Activated CD8-positive, alpha-beta T cell treated with anti-CD3 and anti-CD28 coated beads for 36 hours (primary cell): ENCODE measurements at places on chromosomes 4 and X. TPM values are rescaled to one million over a fixed set of nuclear protein-coding genes. Genes with fewer than 3 reads are reported as not detected.
A peak's percentile ranks its signal among the peaks of the same experiment; 100 is the strongest.

NDST3 gene
- not detected for total RNA-seq

CFI gene
- not detected for total RNA-seq

ARHGEF38 gene
- total RNA-seq: not detected

SH3RF1 gene
- total RNA-seq: 0.34 TPM

SGMS2 gene
- 0.14 TPM for total RNA-seq

FATE1 gene
- total RNA-seq: not detected

SLITRK4 gene
- not detected for total RNA-seq

IQCM gene
- total RNA-seq: not detected

SPOCK3 gene
- total RNA-seq: not detected

GASK1B gene
- total RNA-seq: not detected

CLDN22 gene
- not detected for total RNA-seq

DNA sequence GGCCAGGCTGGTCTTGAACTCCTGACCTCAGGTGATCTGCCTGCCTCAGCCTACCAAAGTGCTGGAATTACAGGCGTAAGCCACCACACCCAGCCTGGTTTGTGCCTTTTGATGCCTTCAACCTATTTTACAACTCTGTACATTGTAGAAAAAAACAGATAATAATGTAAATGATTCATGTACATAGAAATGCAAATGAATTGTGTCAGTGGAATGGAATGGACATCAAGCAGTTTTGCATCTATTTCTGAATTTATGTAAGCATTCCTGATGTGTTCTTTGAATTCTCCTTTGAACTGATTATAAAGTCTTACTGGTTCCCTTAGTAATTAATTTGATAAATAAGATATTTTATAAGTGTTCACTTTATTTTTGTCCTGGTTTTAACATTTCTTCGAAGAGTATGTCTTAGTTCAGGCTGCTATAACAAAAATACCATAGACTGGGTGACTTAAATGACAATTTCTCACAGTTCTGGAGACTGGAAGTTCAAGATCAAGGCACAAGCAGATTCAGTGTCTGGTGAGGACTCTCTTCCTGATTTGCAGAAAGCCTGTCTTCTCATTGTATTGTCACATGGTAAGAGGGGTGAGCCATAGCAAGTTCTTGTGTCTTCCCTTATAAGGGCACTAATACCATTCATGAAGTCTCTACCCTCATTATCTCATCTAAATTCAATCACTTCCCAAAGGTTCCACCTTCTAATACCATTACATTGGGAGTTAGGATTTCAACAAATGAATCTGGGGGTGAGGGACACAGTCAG lies 162.2 kb upstream of the S100G start:
- no peak overlapping the region for H3K4me3 ChIP-seq
- H3K4me1 ChIP-seq: peaks cover 17% of the 10 kb centered on the region
- no peaks in the 10 kb centered on the region for H3K36me3 ChIP-seq
- H3K27me3 ChIP-seq: no peaks in the 10 kb centered on the region
- H3K27ac ChIP-seq: no peak overlapping the region

DNA sequence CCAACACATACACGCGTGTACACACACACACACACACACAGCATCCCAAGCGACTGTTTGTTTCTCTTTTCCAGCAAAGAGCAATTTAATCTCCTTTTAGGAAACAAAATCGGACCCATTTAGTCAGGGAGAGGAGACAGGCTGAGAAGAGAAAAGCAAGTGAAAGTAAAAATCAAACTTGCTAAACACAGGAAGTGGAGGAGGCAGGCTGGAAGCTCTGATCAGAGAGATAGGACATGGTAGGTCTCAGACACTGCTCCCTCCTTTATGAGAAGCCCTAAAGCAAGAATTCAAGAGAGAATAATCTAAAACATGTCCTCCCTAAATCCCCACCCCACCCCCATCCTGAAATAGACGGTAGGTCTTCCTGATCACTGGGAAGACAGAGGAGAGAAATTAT lies 62.3 kb downstream of the GPC3 start:
- peak overlapping the region; percentile 86 for H3K27ac ChIP-seq
- peak overlapping the region; percentile 61 for H3K4me3 ChIP-seq
- H3K4me1 ChIP-seq: peaks cover 12% of the 10 kb centered on the region
- no peaks in the 10 kb centered on the region for H3K27me3 ChIP-seq
- no peaks in the 10 kb centered on the region for H3K36me3 ChIP-seq
- DNase-seq: peak; percentile 16

- H3K4me3 ChIP-seq: no peak overlapping the region
- no peaks in the 10 kb centered on the region for H3K36me3 ChIP-seq
- H3K27me3 ChIP-seq: no peaks in the 10 kb centered on the region
- H3K27ac ChIP-seq: no peak overlapping the region
Observed at GRCh38 chr4:20172070-20172760, 79.5 kb upstream of the SLIT2 start.

DNA sequence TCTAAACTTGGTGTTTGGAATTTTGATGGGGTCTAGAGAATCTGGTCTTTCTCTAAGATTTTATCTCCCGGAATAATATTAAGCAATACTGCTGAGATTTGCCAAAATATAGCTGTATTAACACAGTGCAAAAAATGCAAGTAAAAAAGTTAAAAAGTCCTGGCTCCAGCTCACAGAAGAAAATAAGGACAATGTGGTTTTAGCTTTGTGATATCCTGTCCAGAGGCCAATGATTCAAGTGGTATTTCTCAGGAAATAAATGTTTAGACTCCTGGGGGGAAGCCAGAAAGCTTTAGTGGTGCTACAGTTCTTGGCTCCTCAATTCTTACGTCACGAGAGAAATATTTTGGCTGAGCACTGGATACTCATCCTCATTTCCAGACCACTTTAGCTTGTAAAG lies 40.9 kb upstream of the IL13RA2 start:
- H3K4me1 ChIP-seq: no peaks in the 10 kb centered on the region
- DNase-seq: no peak
- H3K4me3 ChIP-seq: no peak overlapping the region
- H3K36me3 ChIP-seq: no peaks in the 10 kb centered on the region
- no peaks in the 10 kb centered on the region for H3K27me3 ChIP-seq
- H3K27ac ChIP-seq: no peak overlapping the region

GRCh38 chr4:68445111-68445510 lies 2.2 kb upstream of the TMPRSS11E start:
- H3K36me3 ChIP-seq: no peaks in the 10 kb centered on the region
- DNase-seq: no peak
- H3K4me1 ChIP-seq: peaks cover 44% of the 10 kb centered on the region
- H3K27me3 ChIP-seq: no peaks in the 10 kb centered on the region

- no peaks in the 10 kb centered on the region for H3K27me3 ChIP-seq
- H3K4me1 ChIP-seq: peaks cover 34% of the 10 kb centered on the region
- H3K27ac ChIP-seq: peak overlapping the region; percentile 80
- H3K4me3 ChIP-seq: peak overlapping the region; percentile 81
- peak; percentile 57 for DNase-seq
Observed at GRCh38 chr4:37978248-37978924, 18.2 kb downstream of the PTTG2 start.

DNA sequence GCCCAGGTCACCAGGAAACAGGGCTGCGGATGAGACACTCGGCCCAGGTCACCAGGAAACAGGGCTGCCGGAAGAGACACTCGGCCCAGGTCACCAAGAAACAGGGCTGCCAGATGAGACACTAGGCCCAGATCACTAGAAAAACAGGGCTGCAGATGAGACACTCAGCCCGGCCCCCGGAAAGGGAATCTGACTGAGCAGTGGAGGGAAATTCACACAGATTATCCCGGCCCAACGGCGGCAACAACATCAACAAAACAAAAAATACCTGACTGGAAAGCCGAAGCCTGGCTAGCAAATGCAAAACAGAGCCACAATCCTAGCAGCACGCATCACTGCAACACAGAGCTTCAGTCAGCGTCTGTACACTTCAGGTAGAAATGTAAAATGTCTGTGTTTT lies 20.7 kb downstream of the AFAP1 start:
- peaks cover 3% of the 10 kb centered on the region for H3K36me3 ChIP-seq
- H3K4me3 ChIP-seq: no peak overlapping the region
- peaks cover 30% of the 10 kb centered on the region for H3K4me1 ChIP-seq
- no peak for DNase-seq

DNA sequence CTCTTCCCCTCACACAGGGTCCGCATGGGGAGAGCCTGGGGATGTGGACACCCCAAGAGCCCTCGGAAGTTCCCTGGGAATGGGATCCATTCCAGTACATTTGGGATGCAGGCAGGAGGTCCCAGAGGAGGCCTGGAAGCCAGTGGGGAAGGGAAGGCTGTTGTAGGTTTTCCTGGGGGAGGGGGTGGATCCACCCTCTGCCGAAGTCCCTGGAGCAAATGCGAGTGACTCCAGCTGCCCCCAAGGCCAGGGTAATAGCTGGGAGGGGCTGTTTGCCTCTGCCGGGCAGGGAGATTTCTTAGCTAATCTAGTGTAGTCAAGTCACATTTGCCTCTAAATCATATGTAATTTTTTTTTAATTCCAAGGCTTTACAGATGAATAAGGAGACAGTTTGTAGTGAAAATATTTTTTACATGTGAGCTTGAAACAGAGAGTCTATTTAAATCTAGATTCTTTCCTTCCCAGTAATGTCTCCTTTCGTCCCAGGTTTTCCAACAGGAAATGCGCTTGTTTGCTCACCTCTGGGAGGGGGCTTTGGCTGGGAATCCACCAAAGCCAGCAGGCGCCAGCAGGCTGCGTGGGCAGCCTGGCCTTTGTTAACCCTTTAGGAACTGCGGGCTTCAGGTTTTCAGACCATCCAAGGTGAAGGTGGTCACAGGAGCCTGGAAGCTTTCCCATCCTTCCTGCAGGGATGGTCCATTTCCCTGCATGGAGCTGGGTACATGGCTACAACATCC lies 26.8 kb downstream of the SH3TC1 start:
- H3K4me1 ChIP-seq: peaks cover 69% of the 10 kb centered on the region
- no peaks in the 10 kb centered on the region for H3K27me3 ChIP-seq
- no peak for DNase-seq
- H3K36me3 ChIP-seq: peaks cover 16% of the 10 kb centered on the region
- no peak overlapping the region for H3K4me3 ChIP-seq

DNA sequence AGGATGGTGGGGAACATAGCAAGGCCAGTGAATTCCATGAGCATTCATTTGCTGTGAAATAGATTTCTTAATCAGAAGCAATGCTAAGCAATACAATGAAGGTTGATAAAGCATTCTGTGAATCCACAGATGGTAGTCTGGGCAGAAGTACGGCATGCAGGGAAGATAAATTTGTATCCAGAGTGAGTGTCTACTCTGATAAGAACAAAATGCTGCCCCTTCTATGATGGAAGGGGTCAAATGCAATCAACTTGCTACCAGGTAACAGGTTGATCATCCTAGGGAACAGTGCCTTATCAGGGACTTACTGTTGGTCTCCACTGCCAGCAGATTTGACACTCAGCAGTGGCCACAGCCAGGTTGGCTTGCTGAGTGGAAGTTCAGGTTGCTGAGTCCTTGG lies 189.4 kb downstream of the MAB21L2 start:
- H3K27ac ChIP-seq: no peak overlapping the region
- H3K4me1 ChIP-seq: peaks cover 13% of the 10 kb centered on the region
- DNase-seq: no peak

DNA sequence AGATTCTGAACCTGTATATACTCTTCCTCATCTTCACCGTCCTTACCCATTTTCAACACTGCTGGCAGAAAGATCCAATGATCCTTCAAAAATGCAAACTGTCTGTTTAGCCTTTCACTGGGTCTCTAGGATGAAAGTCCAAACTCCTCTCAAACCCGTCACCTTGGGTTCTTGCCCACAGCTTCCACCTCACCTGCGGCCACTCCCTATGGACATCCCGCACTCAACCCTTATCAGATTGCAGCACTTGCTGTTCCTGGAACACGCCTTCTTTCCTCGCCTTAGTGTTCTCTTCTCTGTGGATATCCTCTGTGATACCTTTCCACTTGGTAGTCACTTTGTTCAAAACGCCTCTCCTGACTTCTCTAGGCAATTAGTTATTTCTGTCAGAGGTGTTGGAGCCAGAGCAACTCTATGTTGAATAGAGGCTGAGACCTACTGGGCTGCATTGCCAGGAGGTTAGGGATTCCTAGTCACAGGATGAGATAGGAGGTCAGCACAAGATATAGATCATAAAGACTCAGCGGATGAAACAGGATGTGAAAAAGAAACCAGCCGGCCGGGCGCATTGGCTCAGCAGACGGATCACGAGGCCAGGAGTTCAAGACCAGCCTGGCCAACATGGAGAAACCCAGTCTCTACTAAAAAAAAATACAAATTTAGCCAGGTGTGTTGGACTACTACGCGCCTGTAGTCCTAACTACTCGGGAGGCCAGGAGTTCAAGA lies 4.2 kb upstream of the NOCT start:
- H3K27me3 ChIP-seq: no peaks in the 10 kb centered on the region
- H3K27ac ChIP-seq: no peak overlapping the region
- peaks cover 3% of the 10 kb centered on the region for H3K36me3 ChIP-seq
- peaks cover 18% of the 10 kb centered on the region for H3K4me1 ChIP-seq

- peak overlapping the region; percentile 92 for H3K4me3 ChIP-seq
- peaks cover 24% of the 10 kb centered on the region for H3K4me1 ChIP-seq
- no peak overlapping the region for H3K27ac ChIP-seq
- peaks cover 19% of the 10 kb centered on the region for H3K36me3 ChIP-seq
- no peak for DNase-seq
Observed at GRCh38 chr4:74157154-74157553, 764 bp upstream of the MTHFD2L start.

GRCh38 chr4:117134386-117134785 lies 49.0 kb upstream of the TRAM1L1 start:
- no peaks in the 10 kb centered on the region for H3K36me3 ChIP-seq
- DNase-seq: no peak
- no peak overlapping the region for H3K4me3 ChIP-seq
- no peaks in the 10 kb centered on the region for H3K27me3 ChIP-seq

DNA sequence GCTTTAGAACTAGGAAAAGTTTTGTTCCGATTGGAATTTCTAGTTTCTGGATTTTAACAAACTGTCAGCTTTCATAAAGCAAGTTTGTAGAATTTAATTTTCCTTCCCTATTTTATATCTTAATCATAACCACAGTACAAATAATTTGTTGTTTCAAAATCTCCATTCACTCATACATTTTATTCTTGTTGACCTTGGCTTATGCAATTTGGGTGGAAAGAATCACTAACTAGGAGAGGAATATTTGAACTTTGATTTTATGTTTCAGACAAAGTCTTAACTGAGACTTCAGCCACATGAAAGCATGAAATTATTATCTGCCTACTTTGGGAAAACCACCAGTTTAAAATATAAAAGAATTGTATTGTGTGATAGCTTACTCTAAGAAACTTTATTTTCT lies 427.9 kb downstream of the SPRY1 start:
- H3K4me3 ChIP-seq: no peak overlapping the region
- no peak overlapping the region for H3K27ac ChIP-seq
- no peak for DNase-seq
- H3K27me3 ChIP-seq: peaks cover 7% of the 10 kb centered on the region

GRCh38 chr4:73897380-73898136 lies 28.4 kb downstream of the CXCL1 start:
- H3K4me3 ChIP-seq: no peak overlapping the region
- DNase-seq: no peak
- no peaks in the 10 kb centered on the region for H3K27me3 ChIP-seq
- no peaks in the 10 kb centered on the region for H3K36me3 ChIP-seq
- no peaks in the 10 kb centered on the region for H3K4me1 ChIP-seq
- H3K27ac ChIP-seq: no peak overlapping the region
